MG63 (cell line): ENCODE measurements at places on chromosomes 16 and 17. TPM values are rescaled to one million over a fixed set of nuclear protein-coding genes. Genes with fewer than 3 reads are reported as not detected.
A peak's percentile ranks its signal among the peaks of the same experiment; 100 is the strongest.

Gene PIGL
- total RNA-seq = 5.7 and 19.0 TPM in 2 replicates

Gene SLC12A4
- 11.9 and 12.3 TPM in 2 replicates for total RNA-seq

DNA sequence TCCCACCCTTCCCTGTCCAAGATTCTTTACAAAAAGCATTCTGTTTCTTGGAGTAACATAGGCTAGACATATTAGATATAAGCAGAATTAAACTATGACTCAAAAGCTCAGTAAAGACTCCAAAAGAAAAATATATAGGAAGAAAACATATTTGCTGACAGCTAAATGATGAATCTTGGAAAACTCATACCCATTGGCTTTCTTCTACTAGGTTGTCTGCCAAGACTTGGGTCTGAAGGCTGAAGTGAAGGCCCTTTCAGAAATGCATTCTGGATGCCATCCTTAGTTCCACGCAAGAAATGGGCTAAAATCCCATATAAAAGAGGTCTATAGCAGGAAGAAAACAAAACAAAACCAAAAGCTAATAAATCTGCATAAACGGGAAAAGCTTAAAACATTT, 15.1 kb downstream of the CEP20 start:
- DNase-seq = peak; percentile 28

DNA sequence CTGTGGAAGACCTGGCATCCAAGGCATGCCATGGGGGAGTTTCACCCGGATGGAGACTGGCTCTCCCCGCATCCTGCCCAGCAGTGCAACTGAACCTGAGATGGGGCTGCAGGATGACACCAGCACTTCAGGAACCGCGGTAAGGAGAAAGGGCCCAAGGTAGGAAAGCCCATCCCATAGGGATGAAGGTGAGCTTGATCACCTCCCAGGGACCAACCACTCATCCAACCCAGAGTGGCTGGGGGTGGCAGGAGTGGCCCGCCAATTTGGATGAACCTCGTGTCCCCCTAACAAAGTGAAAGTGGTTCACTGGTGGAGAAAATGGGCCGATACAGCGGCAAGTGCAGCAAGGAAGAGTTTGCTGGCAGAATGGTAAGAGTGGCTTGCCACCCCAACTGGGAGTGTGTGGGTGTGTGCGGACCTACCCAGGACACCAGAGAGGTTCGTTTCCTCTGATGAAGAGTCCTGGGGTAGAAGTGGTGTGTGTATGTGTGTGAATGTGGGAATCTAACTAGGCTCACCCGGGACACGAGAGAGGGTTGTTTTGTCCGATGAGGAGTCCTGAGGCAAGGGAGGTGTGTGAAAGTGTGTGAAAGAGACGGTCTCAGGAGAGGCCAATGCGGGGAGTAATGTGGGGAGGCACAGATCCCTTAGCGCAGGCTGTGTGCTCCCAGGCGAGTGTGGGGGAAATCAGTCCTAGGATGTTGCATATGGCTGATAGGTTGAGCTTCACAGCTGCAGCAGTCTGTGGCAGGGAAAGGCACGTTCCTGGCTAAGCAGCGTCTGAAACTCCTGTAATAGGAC, 22.6 kb downstream of the ACSM1 start:
- no peak for DNase-seq

Gene ADAP2
- total RNA-seq = 1.4 TPM in 1 of 2 replicates, not detected in the other

DNA sequence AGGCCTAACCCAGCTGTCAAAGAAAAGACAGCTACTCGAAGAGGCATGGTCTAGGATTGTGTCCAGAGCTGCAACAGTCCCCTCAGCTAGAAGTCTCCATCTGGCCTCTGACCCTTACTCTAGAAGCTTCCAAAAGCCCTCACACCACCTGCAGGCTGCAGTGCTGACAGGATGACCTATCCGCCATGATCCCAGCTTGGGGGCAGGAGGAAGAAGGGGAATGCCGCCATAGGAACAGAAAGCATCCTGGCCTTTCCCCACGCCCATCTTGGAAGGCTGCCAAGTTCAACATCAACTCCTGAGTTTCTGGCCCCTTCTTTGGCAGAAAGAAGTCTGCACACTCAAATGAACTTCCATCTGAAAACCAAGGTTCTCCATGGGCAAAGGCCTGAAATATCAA, 3.1 kb upstream of the KRT36 start:
- peak; percentile 41 for DNase-seq
